ENCODE measurements at places on chromosomes 12 and 14. TPM values are rescaled to one million over a fixed set of nuclear protein-coding genes. Genes with fewer than 3 reads are reported as not detected.

- no peak for DNase-seq
- H3K4me1 ChIP-seq: no peaks in the 10 kb centered on the region
- no peaks in the 10 kb centered on the region for H3K36me3 ChIP-seq
Measured at GRCh38 chr14:71142375-71143038, 235.2 kb downstream of the PCNX1 start.

DNA sequence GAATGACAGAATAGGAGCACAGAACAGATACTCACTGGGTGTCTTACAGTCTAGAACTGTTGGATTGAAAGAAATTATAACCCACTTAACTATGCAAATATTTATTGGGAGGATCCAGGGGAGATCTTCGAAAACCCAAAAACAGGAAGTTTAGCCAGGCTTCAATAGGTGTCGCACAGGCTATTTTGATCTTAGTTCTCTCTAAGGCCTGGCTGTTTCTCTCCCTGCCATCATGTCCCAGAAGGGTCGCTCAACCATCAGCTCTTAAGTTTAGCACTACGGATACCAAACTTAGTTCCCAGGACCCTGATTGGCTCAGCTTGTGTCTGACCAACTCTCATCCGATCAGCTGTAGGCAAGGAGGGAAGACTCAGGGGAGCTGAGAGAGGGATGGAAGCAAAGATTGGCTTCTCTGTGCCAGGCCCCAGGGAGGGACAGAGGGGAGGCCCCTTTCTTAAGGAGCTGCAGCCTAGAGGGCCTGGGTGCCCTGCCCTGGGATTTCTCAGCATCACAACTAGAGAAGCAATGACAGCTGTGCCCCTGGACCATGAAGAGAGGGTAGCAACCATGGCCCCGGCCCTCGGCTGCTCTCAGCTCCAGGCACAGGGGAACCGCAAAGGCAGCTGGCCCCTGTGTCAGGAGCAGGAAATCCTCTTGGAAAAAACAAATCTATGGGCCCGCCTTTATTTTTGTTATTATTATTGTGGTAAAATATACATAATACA is 13.5 kb downstream of the PHETA1 start:
- no peak overlapping the region for H3K4me3 ChIP-seq
- H3K4me1 ChIP-seq: no peaks in the 10 kb centered on the region
- H3K27ac ChIP-seq: no peak overlapping the region
- no peak for DNase-seq
- no peaks in the 10 kb centered on the region for H3K27me3 ChIP-seq

GRCh38 chr12:3205742-3206519 is 128.8 kb downstream of the TSPAN9 start:
- no peak overlapping the region for H3K4me3 ChIP-seq
- no peaks in the 10 kb centered on the region for H3K27me3 ChIP-seq
- H3K36me3 ChIP-seq: no peaks in the 10 kb centered on the region
- no peak overlapping the region for H3K27ac ChIP-seq

Gene PAPOLA
- total RNA-seq: 64.2 TPM

- H3K27ac ChIP-seq: peak overlapping the region; percentile 99
- H3K4me1 ChIP-seq: peaks cover 5% of the 10 kb centered on the region
- peak overlapping the region; percentile 98 for H3K4me3 ChIP-seq
- no peaks in the 10 kb centered on the region for H3K27me3 ChIP-seq
- H3K36me3 ChIP-seq: peaks cover 6% of the 10 kb centered on the region
Measured at GRCh38 chr12:122421187-122421820, 1.2 kb downstream of the CLIP1 start.

Gene ST8SIA1
- total RNA-seq: 9.7 TPM

GRCh38 chr12:11814374-11814773 is 164.9 kb downstream of the ETV6 start:
- no peak for DNase-seq
- H3K27me3 ChIP-seq: no peaks in the 10 kb centered on the region
- H3K4me3 ChIP-seq: no peak overlapping the region
- no peak overlapping the region for H3K27ac ChIP-seq
